ENCODE measurements at places on chromosomes 2 and 18.

- no peak for DNase-seq
Observed at GRCh38 chr2:54254180-54254579, 1.8 kb downstream of the TSPYL6 start.

- no peak for DNase-seq
Observed at GRCh38 chr2:142082368-142082767, 48.4 kb downstream of the LRP1B start.

GRCh38 chr2:30324245-30324908 lies 93.0 kb downstream of the LBH start:
- no peak for DNase-seq

DNA sequence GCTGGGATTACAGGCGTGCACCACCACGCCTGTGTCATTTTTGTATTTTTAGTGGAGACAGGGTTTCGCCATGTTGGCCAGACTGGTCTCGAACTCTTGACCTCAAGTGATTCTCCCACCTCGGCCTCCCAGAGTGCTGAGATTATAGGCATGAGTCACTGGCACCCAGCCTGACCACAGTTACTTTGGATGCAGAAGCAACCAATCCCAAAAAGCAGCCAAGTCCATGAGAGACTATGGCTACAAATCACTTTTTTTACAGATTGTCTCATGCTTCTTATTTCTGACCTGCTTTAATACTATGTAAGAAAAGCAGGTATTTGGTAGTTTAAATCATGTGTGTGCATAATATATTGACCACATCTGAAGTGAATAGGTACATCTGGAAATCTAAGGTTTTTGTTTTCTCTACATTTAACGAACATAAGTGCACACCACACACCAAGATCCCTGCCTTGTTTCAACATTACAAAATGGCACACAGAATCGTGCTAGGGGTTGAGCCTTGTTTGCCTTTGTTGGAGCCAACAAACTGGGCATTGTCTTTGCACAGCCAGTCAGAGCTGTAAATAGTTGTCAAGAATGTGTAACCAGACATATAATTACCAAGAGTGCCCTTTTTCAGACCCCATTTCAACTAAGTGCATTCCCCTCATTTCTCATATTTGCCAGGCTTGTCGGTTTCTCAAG lies 18.3 kb upstream of the MAP4K4 start:
- DNase-seq = peak; percentile 77

DNA sequence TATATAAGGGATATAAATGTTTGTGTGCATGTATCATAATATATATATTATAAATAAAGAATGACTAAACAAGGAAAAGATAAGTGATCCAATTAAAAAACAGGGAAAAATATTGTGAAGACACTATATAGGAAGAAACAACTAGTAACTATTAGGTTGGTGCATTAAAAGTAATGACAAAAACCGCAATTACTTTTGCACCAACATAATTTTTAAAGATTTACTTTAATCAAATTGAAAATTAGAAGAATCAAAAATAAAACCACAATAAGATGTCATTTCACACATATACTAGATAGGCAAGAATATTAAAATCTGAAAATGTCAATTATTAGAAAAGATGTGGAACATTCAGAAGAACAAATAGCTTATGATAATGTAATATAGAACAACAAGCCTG lies 595.9 kb downstream of the KCNJ3 start:
- no peak for DNase-seq

DNA sequence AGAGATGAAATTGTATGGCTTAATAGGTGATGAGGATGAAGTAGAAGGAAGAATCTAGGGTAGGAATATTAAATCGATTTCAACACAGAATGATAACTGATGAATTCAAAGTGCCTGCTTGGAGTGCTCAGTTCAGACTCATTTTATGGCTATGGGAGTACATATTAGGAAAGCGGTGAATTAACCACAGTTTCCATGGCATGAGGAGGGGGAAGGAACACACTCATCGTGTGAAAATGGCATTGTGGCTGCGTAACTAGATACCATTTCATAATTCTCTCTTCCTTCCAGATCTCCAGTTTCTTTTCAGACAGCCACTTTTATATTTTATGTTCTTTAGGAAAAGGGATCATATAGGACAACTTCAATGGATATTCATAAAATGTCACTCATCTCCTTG lies 232.3 kb upstream of the KCNJ3 start:
- DNase-seq = no peak

- peak; percentile 35 for DNase-seq
Observed at GRCh38 chr2:43758739-43759138, 15.1 kb upstream of the DYNC2LI1 start.

DNA sequence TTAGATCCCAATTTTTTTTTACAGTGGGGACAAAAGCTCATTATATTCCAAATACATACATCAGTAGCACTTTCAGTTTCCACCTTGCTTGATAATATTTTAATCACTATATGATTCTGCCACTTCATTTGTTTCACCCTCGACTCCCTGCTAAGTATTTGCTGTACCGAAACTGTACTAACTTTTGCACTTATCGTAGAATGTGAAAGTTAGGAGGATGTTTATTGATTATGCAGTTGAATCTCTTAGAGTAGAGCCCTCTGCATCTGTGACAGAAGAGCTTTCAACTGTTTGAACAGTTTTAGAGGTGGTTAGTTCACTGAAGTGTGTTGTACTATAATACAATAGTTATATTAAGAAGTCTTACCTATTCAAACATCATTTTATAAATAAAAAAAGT lies 20.8 kb downstream of the NCOA1 start:
- no peak for DNase-seq

GRCh38 chr2:234796045-234796591 lies 155.7 kb upstream of the SH3BP4 start:
- no peak for DNase-seq

GRCh38 chr2:170733798-170734600 lies 18.9 kb downstream of the SP5 start:
- DNase-seq = no peak

GRCh38 chr2:40028792-40029488 lies 249.9 kb upstream of the THUMPD2 start:
- DNase-seq = no peak

- DNase-seq = no peak
Observed at GRCh38 chr2:9578467-9579235, 23.0 kb upstream of the ADAM17 start.

- no peak for DNase-seq
Observed at GRCh38 chr2:238236571-238236970, 3.3 kb downstream of the HES6 start.

DNA sequence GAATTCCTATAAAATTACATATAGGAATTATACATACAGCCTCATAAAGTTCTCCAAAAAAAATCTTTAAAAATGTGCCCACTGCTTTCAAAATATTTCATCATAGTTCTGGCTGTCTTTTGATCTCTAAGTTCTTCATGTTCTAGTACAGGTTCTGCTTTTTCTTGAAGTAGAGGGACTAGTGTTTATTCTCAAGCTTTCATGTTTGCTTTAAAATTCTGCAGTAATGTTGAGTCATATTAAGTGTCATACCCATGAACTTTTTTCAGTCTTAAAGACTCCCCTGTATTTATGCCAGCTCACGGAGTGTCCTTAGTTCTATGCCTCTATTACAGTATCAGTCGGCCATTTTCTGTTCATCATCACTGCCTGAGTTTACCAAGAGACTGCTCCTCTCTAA lies 54.8 kb upstream of the CCDC141 start:
- DNase-seq = peak; percentile 12

DNA sequence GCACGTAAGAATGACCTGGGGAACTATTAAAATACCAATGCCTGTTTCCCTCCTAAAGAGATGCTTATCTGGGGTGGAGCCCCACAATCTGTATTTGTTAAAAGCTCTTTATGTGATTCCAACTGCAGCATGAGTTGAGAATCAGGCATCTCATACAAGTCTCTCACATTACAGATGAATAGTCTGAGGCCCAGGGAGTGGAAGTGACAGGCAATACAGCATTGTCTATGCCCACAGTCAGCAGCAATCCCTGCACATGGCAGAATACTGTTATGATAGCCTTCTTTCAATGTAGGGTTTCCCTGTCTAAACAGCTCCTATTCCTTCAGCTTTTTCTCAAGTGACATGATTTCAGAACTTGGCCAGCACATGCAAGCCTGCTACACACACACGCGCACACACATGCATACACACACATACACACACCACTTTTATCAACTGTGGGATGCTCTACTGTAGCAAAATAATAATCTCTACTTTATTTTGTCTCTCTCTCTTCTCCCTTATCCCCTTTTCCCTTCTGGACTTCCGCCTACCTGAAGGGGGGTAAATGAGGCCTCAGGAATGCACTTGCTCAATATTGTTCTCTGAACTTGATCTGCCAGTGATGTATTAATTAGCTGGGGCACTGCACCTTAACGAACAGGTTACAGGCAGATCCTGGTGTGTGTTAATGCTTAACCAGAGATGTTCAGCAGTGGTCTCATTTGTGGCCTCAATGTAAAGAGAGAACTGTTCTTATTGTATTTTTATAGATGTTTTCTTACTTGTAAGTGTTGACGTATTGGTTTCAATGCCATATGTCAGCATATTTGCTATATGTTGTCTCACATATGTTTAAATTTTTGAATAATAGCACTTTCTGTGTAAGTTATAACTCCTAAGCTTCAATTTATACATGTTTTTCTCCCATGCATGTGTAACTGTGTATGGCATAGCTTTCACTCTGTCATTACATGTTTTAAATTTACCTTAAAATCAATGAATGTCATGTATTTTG lies 116.0 kb downstream of the SETBP1 start:
- no peak for DNase-seq

DNA sequence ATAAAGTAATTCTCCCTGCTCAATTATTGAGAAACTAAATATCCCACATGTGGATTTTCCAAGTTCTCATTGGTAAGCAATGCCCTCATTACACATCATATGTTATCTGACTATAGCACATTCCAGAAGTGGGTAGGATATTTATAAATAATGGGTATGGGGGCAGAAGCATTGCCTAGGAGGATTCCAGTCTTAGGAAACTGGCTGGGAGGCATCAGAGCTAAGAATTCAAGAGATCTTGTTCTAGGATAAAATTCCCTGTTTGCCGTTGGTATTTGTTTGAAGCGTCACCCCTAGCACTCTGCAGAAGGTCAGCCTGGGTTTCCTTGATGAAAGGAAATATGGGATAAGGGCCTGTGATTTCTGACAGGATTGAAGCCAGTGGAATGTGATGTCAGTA lies 20.1 kb downstream of the SIX2 start:
- no peak for DNase-seq

DNA sequence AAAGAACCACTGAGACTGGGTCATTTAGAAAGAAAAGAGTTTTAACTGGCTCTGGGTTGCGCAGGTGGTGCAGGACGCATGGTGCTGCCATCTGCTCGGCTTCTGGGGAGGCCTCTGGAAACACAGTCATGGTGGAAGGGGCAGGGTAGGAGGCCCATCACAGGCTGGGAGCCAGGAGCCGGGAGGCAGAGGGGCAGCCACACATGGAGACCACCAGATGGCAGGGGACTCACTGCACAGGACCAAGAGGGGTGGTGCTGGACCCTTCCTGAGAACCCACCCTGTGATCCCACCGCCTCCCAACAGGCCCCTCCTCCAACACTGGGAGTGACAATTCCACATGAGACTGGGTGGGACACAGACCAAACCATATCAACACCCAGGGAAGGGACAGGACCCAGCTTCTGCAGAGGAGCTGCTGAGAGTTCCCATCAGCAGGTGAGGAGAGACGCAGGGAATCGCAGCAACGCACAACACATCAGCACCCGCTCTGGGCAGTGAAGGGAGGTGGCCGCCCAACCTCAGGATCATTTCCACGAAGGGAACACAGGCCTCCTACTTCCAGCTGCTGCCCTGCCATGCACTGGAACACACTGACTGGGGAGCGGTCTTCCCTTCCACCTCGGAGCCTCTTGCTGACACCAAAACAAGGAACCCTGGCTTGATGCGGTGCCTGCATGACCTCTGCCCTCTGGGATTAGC lies 130.7 kb downstream of the TPO start:
- no peak for DNase-seq

DNA sequence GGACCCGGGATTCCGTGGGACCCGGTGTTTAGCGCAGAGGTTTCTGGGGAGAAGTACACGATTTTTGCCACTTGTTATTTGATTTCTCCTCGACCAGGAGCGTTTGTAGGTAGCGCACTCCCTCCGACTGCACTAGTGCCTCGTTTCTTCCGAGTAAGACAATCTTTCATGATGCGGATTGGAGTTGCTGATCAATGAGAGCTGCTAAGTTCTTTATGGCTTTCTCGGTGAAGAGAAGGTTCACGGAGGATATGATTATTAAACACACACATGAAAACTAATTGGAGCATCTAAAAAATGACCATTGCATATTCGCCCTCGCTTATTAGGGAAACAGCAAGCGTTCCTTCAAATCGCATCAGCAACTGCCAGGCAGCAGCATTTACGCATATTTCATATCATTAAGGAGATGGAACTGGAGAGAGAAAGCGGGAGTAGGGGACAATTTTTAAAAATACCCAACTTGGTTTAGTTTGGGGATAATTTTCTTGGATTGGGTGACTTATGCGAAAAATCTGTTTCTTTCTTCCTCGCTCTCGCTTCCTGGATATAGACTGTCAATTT lies 616 bp downstream of the EML6 start:
- DNase-seq = no peak

GRCh38 chr2:102142829-102143449 lies 393 bp downstream of the IL1R1 start:
- peak; percentile 32 for DNase-seq

- no peak for DNase-seq
Observed at GRCh38 chr18:37694516-37694915, 128.9 kb upstream of the CELF4 start.

DNA sequence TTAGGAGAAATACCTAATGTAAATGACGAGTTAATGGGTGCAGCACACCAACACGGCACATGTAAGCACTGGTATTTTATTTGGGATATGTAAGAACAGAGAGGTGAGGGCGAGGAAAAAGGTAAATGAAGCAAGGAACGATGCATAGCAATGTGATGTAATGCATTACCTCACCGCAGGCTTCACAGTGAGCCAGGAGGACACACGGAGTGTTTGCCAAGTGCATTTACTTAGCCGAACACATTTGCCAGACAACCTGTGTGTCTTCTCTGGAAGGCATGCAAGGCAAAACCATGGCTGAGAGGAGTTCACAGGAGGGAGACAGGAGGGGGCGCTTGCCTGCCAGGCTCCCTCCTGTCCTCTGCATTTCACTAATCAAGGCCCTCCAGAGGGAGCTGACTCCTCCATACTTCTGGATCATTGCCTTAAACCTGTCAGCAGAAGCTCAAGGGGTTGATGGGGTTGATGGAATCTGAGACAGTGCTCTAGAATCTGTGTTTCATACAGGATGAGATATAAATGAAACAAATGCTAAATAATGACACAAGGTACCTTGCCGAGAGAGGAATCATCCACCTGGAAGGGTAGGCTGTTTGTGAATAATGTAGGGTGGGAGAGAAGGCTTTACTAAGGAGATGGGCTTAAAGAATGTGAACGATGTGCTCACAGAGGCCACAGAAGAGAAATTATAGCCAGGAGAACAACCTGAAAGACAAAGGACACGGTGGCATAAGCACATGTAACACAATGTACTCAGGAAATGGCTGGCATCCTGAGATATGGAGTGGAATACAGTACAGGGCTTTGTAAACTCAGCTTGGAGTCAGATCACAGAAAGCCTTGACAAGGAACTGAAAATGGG lies 9.1 kb upstream of the TPRKB start:
- no peak for DNase-seq

GRCh38 chr18:70453058-70453775 lies 164.4 kb downstream of the SOCS6 start:
- DNase-seq = no peak
